Endodermal cell (in vitro differentiated cells): ENCODE measurements at places on chromosomes 1 and 21.

GRCh38 chr1:229231754-229232119 is 39.2 kb upstream of the RAB4A start:
- DNase-seq, result no peak

GRCh38 chr1:203342192-203342940 is 8.6 kb downstream of the FMOD start:
- peak; percentile 94 for DNase-seq

GRCh38 chr1:6686294-6686693 is 15.3 kb downstream of the DNAJC11 start:
- no peak for DNase-seq

DNA sequence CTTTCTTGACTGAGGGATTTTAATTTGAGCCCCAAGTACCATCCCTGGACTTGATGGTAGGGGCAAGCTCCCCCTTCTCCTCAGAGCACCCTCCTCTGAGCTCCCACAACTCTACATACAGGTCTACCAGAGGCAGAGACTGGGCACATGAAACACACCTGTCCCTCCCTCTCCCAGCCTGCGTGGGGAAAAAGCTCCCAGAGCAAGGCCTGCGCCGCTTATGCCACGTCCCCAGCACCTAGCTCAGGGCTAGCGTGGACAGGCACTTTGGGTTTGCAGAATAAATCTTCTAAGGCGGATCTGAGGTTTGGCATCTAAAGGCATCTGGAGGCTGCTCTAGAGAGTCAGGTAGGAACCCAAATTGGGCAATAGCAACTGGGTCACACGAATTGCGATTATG is 7.5 kb upstream of the KNCN start:
- DNase-seq, result no peak

DNA sequence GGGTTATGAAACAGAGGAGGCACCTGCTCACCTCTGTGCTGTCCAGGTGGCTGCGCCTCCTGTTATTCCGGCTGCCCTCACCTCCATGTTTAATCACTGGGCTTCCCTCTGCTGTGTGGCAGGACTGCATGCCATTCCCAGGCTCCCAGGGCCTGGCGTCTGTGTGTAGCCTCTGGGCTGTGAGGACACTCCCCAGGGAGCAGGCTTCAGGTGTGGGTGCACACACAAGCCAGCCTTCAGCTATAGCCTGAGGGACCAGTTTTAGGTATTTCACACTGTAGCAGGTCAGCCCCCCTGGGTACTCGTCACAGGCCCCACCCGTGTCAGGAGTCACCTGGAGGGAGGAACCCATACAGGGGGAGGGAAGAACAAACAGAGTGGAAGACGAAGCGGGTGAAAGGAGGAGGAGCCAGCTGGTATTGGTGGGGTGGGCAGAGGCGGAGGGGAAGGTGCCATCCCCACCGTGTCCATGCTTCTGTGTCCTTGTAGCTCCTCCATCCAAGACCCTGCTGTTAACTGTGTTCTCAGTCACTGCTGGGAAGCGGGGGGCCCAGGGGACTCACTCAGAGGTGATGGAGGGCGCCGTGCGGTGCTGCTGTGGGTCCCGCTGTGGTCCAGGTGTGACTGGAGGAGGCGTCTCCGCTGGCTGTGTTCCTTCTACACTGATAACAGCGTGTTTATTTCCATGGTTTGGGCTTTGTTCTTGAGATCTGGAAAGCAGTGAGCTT is 158.6 kb downstream of the PGBD5 start:
- DNase-seq, result no peak

DNA sequence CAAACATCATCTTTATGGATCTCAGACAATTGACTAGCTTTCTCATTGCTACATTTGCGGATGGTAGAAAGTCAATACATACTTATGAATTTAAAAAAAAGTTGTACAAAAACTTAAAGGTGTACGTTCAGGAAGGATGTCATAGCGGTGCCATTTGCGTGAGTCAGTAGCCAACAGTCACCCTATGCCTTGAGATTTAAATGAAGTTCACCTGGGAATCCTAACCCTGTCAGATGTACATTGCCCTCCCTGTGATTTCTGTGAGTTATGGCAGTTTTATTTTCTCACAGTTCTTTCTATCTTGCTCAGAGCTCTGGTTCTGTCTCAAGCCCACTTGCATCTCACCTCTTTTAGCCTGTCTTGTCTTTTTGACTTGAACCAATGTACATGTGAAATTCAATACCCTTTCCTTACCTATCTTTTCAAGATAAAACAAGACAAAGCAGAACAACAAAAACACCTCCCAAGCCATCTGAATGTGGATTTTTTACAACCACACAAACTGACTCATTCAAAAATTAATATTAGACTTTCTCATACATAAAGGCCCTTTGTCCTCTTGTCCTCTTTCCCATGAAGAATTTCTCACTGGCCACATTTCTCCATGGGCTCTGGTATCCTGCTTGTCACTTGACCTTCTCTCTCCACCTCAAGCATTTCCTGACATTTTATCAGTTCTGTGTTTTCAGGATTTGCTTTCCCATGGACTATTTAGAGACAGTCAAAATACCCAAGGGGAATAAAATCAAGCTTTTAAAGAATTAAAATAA is 25.3 kb upstream of the ZNF697 start:
- no peak for DNase-seq

GRCh38 chr1:53585129-53585528 is 125.9 kb downstream of the DMRTB1 start:
- no peak for DNase-seq

DNA sequence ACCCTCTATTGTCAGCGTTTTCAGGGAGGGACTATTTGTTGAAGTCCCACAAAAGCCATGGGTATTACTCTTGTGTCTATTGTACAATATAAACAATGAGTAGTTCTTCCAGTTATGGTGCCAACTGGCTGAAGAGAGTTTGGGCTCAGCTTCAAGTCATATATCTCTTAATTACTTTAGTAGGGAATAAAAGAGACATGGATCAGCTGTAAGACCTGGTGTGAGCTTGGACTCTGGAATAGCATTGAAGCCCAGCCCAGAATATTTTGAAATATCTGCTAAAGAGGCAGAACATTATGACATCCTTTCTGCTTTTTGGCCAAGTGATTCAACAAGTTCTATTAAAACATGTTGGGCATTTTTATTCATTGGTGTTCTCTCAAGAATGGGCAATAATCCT is 224.9 kb downstream of the BACH1 start:
- no peak for DNase-seq
